ENCODE measurements at places on chromosomes 2 and 18.

DNA sequence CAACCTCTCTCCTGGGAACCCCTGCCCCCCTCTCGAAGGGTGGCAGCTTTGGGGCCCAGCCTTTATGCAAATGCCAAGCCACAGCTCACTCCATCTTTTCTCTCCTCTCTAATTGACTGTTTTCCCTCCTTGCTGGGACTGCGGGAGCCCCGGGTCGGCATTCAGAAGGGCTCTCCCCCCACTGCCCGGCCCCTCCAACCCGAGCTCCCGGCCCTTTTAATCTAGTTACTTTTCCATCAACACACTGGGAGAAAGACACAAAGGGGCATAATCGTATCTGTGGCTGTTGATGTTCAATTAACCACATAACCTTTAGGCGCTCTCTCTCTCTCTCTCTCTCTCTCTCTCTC, 95.4 kb downstream of the INHBB start:
- no peak for DNase-seq

- DNase-seq: no peak
Measured at GRCh38 chr2:60351321-60351720, 202.1 kb downstream of the BCL11A start.

DNA sequence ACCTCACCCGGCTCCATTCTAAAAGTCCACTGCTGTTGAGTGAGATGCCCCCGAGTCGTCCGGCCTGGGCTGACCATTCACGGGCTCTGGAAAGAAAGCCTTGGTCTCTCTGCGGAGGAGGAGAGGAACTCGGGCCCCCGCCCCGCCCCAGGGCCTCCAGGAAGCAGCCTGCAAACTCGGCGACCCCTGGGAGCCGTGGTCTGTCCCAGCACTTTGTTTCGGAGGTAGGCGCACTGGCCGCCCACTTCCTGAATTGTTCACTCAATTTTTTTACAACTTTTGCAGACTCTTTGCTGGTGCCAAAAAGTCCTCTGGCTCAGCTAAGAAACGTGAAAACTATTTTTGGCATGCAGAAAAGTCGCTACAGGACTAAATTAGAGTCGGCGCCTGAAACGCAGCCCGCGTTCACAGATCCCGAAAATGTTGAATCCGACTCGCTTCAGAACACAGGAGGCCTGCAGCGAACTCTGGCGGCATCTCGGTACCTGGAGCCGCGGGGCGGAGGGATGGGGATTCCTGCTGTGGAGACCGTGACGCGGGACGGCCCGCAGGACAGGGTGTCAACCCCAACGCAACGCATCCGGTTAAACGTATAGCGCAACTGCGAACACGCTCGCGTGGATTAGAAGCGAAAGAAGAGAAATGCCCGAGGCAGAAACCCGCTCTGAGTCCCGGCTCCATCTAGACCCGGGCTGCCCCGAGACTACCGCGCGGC, 1.5 kb downstream of the PXDN start:
- DNase-seq: no peak

DNA sequence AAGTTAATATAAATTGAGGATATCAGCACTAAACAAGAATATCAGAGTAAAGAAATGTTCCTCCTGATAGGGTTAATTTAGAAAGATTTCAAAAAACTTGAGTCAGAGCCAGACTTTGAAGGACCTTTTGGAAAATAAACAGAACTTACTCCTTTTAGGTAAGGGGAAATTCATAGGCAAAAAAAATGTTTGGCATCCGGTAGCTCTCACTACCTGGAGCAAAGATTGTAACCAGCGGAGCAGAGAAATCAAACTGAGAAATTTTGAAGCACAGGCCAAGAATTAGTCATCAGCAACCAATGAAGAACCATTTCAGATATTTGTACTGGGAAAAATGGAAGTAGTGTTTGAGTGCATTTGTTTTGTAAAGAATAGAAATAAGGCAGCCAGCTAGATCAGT, 113.0 kb downstream of the ICA1L start:
- DNase-seq: no peak

DNA sequence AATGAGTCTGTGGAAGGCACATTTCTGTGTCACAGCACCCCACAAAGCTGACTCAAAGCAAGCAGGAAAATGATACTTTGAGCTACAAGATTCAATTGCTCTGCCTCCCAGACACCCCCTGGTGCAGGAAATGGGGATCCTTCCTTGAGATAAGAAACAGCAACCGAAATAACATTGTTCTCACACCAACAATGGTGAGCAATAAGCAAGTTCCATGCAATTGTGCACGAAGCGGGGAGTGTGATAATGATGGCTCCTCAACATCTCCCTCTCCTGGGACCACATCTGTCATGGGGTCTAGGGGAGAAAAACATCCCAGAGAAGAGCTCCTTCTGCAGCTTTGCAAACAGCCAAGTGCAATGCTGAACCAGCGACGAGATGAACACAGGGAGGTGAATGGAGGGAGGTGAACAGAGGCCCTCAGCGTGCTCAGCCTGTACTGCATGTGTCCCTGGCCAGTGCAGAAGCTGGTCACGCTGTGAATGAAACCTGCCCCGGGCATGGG, 67.7 kb downstream of the PDCL3 start:
- DNase-seq: no peak

- peak; percentile 63 for DNase-seq
Measured at GRCh38 chr2:203706403-203706802, at the start of gene CD28. CD28 (plus strand) TSS chr2:203706639; CDS start chr2:203706697, 58 bp downstream.

DNA sequence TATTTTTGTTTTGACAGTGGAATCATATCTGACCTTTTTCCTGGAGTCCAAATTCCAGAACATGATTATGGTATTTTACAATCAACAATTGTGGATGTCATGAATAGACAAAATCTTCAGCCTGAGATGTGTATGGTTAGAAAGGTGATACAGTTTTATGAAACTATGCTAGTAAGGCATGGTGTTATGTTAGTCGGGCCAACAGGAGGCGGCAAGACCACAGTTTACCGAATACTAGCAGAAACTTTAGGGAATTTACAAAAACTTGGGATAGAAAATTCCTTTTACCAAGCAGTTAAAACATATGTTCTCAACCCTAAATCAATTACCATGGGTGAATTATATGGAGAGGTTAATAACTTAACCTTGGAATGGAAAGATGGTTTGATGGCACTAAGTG, 137.0 kb downstream of the DNAH6 start:
- no peak for DNase-seq

- no peak for DNase-seq
Measured at GRCh38 chr2:63975437-63976124, 43.6 kb downstream of the VPS54 start.

- DNase-seq: no peak
Measured at GRCh38 chr2:17547237-17547636, 6.7 kb downstream of the VSNL1 start.

DNA sequence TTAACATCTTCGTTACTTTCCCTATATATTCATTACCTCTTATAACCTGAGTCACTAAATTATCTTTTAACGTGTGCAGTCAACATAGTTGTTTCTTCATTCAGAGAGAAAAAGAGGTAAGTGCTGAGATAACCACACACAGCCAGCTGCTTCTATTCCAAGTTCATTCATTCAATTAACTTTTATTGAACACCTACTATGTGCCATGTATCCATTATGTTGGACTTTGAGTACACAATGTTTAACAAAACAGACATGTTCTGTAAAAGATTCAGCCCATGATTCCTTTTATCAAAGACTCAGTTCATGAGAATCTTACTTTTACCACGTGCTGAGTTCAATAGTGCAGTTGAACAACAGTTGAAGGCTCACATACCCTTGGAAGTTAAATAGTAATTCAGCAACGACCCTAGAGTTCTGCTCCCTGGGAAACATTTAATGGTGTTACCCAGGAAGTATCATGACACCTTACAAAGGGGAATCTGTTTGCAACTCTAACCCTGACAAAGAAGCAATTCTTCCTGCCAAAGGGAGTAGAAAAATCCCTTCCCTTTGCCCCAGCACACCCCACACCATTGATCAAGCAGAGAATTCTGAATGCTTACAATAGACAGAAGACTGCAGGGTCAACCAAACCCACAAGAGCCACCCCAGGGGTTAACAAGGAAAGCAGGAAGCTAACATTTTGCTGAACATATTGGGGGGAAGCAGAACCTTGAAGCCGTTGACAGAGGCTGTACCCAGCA, 595.8 kb downstream of the STK39 start:
- no peak for DNase-seq

- DNase-seq: no peak
Measured at GRCh38 chr2:217952409-217952808, 50.4 kb downstream of the TNS1 start.

DNA sequence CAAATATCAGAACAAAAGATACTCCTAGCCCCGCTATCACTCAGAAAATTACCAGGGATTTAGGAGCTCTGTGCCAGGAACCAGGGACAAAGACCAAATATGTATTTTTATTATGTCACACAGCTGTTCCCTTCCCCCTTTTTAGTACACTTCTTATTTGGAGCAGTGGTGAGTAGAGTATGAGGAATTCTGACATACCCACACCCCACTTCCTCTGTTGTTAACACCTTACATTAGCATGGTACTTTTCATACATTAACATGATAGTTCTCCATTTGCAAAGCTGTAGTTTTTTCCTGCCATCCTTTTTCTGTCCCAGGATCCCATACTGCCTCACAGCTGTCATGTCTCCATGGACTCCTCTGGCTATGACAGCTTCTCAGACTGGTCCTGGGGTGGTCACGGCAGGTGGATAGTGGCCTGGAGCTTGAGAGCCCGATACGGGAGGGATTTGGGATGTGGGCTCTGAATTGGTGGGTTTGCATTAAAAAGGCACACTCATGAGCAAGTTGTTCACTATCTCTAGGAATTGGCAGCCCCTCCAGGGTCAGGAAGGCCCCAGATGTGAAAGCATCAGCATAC, 100.2 kb downstream of the SH3RF3 start:
- DNase-seq: no peak

Measured in stimulated activated CD4-positive, alpha-beta T cell treated with anti-CD3 and anti-CD28 coated beads, Interleukin-15, amount 100 ng/mL, for 1 hour (primary cell).